ENCODE measurements at places on chromosomes 5 and 9.

DNA sequence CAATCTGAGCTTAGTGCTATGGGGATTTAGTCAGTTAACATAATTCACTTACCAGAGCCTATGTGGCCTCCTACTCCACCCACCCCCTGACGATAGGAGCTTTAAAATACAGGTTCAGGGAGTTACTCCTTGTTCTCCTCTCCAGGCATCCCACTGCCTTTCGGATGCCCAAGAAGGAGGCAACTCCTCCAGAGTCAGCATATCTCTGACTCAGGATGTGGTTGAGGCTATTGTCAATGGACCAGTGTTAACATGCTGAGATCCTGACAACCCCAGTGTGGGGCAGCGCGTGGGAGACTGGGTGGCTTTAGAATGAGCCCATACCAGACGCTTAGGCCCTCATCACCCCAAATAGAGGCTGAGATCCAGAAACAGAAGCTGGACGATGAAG, 27.4 kb downstream of the BICD2 start:
- DNase-seq, result no peak

DNA sequence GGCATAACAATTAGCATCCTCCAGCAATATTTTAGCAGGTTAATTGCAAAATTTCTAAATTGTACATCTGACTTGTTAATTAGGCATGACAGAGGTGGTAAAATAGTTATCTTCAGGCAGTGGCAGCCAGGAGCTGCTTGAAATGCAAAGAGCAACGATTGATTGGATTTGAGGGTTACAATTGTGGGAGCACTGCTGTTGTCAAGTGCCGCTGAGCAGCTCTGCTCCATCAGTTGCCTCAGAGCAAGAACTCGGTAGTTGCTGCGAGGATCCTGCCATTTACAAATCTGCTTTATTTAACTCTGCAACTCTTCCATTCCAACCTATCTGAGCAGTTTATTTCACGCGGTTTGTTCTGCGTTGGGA, 12.6 kb downstream of the PBX3 start:
- DNase-seq, result no peak

GRCh38 chr5:167511-167910, 23.8 kb upstream of the LRRC14B start:
- no peak for DNase-seq

GRCh38 chr9:75803130-75803529, 87.3 kb upstream of the PCSK5 start:
- DNase-seq, result no peak

GRCh38 chr9:14111696-14112095, 202.2 kb downstream of the NFIB start:
- peak; percentile 5 for DNase-seq
